ENCODE measurements at places on chromosomes 5 and 9.

DNA sequence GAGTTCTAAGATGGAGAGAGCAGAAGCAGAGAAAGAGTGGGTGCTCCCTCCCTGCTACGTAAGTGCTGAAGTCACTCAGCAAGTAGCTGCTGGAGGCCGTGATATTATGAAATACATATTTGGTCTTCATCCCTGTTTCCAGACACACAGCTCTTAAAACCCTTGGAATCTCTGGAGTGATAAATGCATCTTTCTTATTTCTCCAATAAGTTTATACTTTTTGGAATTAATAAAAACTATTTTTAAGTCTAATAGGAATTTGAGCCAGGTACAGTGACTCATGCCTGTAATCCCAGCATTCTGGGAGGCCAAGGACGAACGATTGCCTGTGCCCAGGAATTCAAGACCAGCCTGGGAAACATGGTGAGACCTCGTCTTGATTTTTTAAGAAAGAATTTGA lies 60.6 kb downstream of the AUH start:
- no peak for DNase-seq

DNA sequence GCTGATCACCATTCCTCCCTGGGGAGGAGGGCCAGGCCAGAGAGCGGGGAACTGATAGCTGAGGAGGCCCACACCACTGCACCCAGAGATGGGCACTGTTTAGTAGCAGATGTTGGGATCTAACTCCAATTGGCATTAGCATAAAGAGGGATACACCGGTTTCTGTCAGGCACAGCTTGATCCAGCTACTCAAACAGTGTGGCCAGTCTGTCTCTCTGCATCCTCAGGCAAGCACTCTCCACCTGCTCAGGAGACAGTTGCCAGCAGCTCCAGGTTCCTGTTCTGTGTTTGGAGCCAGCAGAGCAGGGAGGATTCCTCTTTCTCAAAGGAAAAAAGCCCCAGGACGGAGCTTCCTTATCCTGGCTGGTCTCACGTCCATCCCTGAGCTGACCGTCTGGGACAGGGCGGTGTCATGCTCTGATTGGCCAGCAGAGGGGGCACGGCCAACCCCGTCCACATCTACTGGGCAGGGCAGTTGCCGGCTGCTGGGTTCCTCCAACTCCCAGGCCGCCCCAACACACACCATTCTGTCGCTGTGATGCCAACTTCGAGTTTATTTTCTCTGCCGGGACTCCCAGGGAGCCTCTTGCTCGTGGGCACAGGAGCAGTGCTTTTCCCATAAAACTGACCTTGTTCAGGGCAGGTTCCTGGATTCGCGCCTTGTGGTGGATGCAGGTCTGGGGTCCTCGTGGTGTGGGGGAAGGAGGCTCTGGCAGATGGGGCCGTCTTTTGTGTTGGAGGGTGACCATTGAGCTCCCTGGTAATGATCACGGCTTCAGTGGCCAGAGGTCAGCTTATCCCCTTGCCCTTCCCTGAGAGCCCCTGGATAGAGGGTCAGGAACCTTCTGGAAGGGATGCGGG lies 47.9 kb downstream of the COL5A1 start:
- DNase-seq, result no peak

- DNase-seq, result no peak
These were observed 313.6 kb upstream of the CD180 start for GRCh38 chr5:67510204-67510603.

DNA sequence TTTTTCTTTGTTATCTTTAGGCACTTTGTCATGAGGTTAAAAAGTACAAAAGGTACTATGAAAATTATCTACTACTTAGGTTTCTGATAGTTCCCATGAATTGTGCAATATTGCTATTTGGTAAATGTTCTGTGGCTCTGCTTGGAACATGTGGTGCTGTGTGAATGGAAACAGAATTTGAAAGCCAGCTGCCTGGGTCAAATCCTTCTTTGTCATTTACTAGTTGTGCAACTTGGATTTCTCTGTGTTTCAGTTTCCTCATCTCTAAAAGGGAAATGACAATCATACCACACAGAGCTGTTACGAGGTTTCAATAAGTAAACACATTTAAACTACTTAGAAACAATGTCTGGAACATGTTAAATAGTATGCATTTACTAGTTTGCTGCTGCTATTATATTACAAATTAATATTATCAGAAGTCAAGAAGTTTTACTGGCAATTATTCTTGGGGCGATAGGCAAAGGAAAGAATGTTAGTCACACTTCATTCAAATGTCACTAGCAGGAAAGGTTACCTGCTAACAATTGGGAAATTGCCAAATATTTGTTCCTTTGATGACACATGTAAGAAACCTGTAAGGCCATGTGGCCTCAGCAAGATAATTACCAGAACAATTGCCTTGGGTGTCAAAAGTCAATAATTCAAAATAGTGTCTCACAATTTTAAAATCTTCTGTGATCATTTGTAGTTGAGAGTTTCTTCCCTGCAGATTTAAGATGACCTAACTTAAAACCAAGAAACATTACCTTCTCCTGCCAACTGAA lies 184.8 kb downstream of the KIAA0825 start:
- no peak for DNase-seq

DNA sequence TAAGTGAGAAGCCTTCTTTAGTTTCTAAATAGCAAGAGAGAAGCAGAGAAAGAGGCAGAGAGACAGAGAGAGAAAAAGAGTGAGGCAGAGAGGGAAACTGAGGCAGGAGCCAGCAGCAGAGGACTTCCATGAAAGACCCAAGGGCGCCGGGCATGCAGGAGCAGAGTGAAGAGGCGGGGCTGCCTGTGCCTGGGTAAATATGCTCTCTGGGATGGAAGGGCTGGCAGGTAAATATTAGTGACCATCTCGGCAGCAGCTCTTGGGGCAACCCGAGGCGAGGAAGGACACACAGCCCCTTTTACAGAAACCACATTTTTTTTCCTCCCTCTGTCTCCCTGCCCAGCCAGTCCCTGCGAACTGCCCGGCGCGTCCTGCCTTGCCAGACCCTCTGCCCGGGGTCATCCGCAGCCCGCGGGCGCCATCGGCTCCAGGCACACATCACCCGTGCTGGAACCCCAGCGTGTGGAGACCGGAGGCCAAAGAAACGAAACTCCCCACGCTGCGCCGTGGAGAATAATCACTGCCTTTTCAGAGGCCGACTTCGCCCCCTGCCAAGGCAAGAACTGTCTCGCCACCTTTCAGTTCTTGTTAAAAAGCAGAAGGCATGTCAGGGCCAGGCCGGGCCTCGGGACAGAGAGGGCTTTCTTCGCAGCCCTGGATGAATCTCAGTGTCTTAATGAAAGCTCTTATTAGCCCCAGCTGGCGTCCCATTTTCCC lies 61.3 kb downstream of the BOD1 start:
- no peak for DNase-seq

GRCh38 chr9:34555002-34555348 lies 32.2 kb upstream of the ENHO start:
- DNase-seq, result no peak

DNA sequence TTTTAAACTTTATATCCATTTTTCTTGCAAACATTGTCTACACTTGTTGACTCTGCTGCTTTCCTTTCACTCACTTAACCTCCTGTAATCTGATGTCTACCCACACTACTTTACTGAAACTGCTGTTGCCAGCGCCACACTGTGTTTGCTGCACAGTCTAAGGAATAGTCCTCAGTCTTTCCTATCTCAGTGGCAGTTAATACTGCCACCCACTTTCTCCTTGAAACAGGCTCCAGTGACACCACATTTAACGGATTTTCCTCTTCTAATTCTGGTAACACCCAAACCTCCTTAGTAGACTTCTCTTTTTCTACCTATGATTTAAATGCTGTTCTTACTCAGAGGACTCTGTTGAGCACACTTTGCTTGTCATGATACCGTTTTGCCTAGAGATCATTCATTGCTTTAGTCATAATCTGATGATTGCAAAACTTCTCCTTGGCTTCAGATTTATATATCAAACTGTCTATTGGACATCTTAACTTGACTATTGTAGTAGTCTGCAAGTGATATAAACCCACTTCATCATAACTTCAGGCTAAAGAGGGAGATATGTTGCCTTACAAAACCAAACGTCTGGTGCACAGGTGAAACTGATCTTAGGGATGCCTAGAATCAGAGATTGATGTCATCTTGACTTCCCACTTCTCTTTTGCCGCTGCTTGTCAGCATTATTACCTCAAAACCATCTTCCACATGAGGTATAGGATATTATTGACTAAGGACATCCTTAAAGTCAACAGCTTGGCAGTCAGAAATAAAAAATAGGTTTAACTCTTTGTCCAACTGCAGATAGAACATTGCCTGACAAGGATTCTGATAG lies 94.1 kb downstream of the CDC42SE2 start:
- peak; percentile 19 for DNase-seq

- no peak for DNase-seq
These were observed 631.5 kb upstream of the ST8SIA4 start for GRCh38 chr5:101534491-101535110.

GRCh38 chr5:33381243-33381642 lies 59.5 kb upstream of the TARS1 start:
- no peak for DNase-seq

- no peak for DNase-seq
These were observed 351.5 kb downstream of the MED10 start for GRCh38 chr5:6026766-6027406.

GRCh38 chr5:171269717-171270116 lies 39.3 kb upstream of the TLX3 start:
- no peak for DNase-seq

DNA sequence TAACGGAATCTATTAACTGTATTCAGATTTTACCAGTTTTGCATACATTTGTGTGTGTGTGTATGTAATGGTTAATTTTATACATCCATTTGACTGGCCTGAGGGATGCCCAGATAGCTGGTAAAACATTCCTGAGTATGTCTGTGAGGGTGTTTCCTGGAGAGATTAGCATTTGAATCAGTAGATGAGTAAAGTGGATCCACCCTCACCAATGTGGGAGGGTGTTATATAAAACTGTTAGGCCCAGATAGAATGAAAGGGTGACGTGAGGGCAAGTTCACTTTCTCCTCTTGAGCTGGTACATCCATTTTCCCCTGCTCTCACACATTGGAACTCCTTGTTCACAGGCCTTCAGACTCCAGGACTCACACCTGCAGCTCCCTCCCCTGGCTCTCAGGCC lies 88.7 kb downstream of the EMB start:
- no peak for DNase-seq

DNA sequence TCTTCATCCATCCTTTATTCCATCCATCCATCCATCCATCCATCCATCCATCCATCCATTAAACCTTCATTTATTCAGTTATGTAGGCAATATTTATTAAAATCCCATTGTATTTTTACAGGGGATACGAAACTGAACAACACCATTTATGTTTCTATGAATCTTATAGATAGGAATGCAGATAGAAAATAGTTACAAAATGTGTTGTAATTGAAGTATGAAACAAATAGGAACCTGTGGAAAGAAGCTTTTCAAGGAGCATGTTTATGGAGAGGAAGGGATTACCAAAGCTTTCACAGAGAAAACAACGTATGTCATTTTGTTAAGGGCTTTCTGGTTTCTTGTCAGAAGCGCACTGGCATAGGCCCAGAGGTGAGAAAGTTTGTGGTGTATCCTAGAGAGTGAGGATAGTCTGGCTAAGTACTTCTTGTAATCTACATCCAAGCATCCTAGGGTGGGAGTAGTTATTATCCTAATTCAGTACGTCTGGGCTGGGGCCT lies 184.0 kb downstream of the CNTLN start:
- no peak for DNase-seq

DNA sequence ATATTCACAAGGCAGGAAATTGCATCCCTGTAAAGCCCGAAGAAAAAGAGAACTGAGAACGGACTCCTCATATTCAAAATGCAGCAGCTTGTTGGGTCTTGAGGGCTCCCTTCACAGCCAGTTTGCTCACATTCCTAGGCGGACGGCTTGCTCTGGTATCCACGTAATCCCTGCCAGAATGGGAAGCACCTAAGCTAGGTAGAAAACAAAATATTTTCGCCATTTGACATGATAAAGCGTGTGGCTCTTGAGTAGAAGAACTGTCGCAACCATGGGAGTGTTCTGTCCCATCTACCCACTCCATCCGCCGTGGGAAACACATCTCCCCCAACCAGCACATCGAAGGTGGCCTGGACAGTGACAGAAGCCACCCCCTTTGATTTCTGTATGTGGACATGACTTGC lies 183.1 kb downstream of the GAS1 start:
- no peak for DNase-seq

- no peak for DNase-seq
These were observed 884 bp upstream of the EGFLAM start for GRCh38 chr5:38257308-38258041.
